ENCODE measurements at places on chromosomes 3 and 15.

- no peak for DNase-seq
Observed at GRCh38 chr3:144317961-144318360, 346.3 kb downstream of the DIPK2A start.

- DNase-seq = no peak
Observed at GRCh38 chr3:50435371-50436113, 67.9 kb downstream of the CACNA2D2 start.

GRCh38 chr15:94100863-94101262, 130.5 kb upstream of the MCTP2 start:
- no peak for DNase-seq

- no peak for DNase-seq
Observed at GRCh38 chr3:59573911-59574310, 524.1 kb upstream of the CFAP20DC start.

DNA sequence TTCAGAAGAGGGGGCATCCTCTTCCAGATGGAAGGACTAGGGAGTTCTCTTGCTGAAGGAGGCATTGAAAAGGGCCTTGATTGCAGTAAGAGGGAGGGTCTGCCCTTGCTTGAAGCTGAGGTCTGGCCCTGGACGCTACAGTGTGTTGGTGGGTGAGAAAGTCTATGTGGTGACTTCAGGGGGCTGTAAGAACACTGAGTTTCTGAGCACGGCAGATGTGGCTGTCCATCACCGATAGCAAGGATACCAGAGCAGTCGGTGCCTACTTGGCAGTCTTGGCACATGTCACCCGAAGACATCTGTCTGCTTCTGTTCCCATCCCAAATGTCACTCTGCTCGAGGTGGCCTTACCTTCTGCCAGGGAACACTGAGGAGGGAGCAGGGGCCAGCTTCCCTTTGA, 631.1 kb upstream of the CFAP20DC start:
- no peak for DNase-seq

GRCh38 chr3:3734881-3735280, 64.3 kb upstream of the LRRN1 start:
- DNase-seq = no peak

GRCh38 chr3:100706365-100706764, 2.9 kb upstream of the TFG start:
- no peak for DNase-seq

- DNase-seq = no peak
Observed at GRCh38 chr15:31273258-31273941, 53.2 kb upstream of the KLF13 start.

- DNase-seq = no peak
Observed at GRCh38 chr3:13047296-13048165, 25.7 kb downstream of the IQSEC1 start.

GRCh38 chr3:90015688-90016356, 908.4 kb downstream of the EPHA3 start:
- DNase-seq = no peak

DNA sequence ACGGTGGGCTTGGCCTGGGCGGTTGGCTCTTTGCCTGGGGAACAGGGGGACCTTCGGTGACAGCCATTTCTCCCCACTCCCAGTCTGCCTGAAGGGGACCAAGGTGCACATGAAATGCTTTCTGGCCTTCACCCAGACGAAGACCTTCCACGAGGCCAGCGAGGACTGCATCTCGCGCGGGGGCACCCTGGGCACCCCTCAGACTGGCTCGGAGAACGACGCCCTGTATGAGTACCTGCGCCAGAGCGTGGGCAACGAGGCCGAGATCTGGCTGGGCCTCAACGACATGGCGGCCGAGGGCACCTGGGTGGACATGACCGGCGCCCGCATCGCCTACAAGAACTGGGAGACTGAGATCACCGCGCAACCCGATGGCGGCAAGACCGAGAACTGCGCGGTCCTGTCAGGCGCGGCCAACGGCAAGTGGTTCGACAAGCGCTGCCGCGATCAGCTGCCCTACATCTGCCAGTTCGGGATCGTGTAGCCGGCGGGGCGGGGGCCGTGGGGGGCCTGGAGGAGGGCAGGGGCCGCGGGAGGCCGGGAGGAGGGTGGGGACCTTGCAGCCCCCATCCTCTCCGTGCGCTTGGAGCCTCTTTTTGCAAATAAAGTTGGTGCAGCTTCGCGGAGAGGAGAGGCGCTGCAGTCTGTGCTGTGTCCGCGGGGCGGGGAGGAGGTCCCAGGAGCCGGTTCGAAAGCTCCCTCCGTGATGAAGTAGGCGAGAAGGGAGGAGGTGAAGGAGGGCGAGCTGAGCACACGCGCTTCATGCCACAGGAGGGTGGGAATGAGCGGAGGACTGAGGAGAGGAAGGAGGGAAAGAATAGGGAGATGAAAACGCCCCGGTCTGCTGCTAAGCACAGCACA, 9.6 kb downstream of the CLEC3B start:
- peak; percentile 47 for DNase-seq

- DNase-seq = no peak
Observed at GRCh38 chr3:123914829-123915228, 30.7 kb upstream of the MYLK start.

DNA sequence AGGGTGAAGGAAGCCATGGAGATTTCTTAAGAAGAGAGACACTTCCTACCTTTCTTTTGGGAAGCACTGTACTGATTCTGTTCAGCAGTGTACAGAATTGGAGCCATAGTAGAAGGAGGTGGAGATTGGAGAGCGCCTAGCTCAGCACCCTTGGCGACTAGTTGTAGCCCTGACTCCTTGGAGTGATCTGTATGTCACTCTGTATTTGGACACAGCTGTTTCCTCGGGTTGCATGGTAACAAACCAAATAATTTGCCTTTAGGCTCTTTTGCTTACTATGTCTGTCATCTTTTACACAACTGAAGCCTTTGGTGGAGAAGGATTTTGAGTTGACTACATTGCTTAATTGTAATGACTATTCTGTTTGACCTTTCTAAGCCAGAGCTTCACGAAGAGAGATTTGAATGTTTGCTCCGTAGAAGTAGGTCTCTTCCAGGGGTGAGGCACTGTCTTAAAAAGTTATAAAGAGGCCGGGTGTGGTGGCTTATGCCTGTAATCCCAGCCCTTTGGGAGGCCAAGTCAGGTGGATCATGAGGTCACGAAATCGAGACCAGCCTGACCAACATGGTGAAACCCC, 77.1 kb downstream of the AKAP13 start:
- no peak for DNase-seq

DNA sequence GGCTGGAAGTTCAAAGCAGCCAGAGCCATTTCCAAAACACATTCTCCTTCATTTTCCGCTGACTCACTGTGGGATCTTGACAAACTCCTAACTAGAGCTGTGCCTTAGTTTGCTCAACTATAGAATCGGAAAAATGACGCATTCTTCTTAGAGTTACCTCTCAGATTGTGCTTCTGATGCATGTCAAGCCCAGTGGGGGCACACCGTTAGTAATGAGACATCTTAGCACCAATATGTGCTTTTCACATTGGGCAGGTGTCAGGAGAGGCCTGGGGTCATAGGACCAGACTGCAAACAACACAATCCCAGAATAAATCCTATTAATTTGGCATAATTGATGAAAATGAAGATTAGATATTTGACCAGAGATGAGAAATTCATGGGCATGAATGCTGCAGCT, 71.3 kb upstream of the UBE3A start:
- no peak for DNase-seq

DNA sequence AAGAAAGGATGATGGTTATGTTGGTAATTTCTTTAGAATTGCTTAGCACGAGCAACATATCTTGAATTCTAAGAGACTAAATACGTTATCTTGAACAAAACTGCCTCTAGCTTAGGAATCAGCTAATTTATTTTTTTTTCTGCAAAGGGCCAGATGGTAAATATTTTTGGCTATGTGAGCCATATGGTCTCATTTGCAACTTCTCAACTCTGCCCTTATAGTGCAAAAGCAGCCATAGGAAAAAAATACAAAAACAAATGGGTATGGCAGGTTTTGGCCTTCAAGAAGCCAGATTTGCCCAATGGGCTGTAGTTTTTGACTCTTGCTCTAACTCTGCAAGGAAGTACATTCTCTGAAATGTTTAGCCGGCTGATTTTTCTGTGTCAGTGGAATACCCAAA, 11.9 kb downstream of the OXSM start:
- DNase-seq = no peak
